ENCODE measurements at places on chromosomes 5 and 9.

DNA sequence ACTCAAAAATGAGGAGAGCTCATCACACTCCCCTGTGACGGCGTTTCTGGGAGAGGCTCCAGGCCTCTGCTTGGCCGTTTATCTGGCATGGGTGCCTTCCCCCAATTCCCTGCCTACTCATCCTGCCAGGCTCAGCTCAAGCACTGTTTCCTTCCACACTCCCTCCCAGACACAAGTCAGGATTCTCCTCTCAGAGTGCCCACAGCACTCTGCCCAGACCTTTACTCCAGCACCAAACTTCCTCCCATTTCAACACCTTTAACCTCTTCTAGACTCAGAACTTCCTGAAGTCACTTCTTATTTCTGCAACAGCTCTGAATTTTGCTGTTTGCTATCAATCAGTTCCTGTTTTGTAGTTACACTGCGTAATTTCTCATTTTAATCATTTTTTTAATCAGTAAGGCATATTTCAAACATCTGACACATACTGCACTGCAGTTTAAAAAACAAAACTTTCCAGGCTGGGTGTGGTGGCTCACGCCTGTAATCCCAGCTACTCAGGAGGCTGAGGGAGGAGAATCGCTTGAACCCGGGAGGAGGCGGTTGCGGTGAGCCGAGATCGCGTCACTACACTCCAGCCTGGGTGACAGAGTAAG lies 16.0 kb downstream of the TRMO start:
- DNase-seq: no peak

DNA sequence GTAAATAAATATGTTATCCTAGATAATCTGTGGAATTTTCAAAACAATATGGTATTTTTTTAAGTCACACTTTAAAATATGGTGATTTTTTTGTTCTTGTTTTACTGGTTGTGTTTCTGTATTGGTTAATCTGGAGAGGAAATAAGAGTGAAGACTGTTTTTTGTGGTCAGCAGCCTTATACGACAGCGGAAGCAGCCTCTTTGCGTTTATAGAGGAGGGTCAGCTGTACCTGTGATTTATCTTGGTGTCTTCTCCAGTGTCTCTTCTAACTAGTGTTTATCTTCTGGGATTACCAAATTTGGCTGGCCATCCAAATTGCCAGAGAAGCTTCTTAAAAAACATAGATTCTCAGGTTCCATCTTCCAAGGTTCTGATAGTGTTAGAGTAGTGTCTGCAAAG lies 58.7 kb downstream of the ICE1 start:
- DNase-seq: no peak

DNA sequence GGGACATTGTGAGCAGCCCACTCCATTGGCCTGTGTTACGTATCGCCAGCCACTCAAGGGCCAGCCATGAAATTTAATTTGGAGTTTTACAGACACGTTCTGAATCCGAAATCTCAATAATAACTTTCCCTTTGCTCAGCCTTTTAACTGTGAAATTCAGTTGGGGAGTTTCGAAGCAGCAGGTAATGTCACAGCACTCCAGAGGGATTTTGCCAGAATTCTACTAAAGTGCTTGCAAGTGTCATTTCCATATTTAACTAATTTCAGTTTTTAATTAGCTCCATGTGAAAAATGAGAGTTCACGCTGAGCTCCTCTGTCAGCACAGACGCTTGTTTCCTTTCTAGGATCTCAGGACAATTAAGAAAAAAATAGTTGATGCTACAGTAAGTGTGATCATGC lies 267.1 kb upstream of the WWC1 start:
- no peak for DNase-seq

- DNase-seq: peak; percentile 68
These were observed 928 bp downstream of the MCTP1 start for GRCh38 chr5:95283761-95284571.

GRCh38 chr5:75078027-75078426 lies 25.7 kb upstream of the GCNT4 start:
- DNase-seq: no peak

GRCh38 chr9:81305561-81306182 lies 383.7 kb downstream of the TLE1 start:
- DNase-seq: no peak

All from hepatocyte (in vitro differentiated cells).